ENCODE measurements at places on chromosomes 4 and X.

- no peak for DNase-seq
Observed at GRCh38 chrX:24426921-24427746, 38.0 kb upstream of the PDK3 start.

GRCh38 chrX:38881727-38882126, 80.5 kb downstream of the MID1IP1 start:
- no peak for DNase-seq

GRCh38 chrX:53882331-53882730, 161.9 kb downstream of the PHF8 start:
- DNase-seq, result no peak

- DNase-seq, result no peak
Observed at GRCh38 chrX:142637206-142637605, 388.5 kb upstream of the SPANXN4 start.

GRCh38 chr4:51906167-51906958, 63.4 kb downstream of the DCUN1D4 start:
- DNase-seq, result no peak

DNA sequence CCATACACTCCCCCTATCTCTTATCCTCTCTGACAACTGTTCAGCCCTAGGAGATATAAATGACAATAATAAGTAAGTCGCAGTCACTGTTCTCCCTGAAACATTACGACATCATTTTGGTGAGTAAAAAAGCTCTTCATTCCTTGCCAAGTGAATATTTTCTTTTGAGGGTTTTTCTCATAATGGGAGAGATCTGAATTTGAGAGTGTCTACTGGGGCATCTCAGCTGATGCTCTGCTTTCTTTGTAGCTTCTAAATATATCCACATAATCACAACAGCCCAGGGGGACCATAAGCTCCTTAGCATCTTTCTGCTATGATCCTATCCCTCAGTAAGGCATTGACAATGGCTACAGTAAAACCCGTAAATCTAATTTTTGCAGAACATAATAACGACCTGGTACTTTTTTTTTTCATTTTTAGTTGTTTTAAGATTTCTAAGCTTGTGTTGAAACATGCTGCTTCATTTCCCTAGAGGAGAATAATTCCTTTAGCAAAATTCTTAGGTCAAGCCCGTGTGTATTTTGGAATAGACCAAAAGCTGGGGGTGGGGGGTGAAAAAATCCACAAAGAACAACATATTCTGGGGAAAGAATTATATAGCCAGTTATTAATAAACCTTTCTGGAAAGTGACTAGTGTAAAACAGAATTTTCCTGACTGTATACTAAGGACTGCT, 78.1 kb upstream of the GPM6B start:
- DNase-seq, result no peak

GRCh38 chr4:83128240-83128929, 13.9 kb upstream of the PLAC8 start:
- DNase-seq, result peak; percentile 84

- no peak for DNase-seq
Observed at GRCh38 chr4:56817840-56818491, 3.5 kb downstream of the SPINK2 start.

GRCh38 chrX:15245896-15246295, 24.0 kb downstream of the ASB9 start:
- DNase-seq, result no peak

- DNase-seq, result no peak
Observed at GRCh38 chr4:74671080-74671698, 123.1 kb downstream of the BTC start.

GRCh38 chr4:112736718-112737135, 99.8 kb downstream of the LARP7 start:
- DNase-seq, result no peak

DNA sequence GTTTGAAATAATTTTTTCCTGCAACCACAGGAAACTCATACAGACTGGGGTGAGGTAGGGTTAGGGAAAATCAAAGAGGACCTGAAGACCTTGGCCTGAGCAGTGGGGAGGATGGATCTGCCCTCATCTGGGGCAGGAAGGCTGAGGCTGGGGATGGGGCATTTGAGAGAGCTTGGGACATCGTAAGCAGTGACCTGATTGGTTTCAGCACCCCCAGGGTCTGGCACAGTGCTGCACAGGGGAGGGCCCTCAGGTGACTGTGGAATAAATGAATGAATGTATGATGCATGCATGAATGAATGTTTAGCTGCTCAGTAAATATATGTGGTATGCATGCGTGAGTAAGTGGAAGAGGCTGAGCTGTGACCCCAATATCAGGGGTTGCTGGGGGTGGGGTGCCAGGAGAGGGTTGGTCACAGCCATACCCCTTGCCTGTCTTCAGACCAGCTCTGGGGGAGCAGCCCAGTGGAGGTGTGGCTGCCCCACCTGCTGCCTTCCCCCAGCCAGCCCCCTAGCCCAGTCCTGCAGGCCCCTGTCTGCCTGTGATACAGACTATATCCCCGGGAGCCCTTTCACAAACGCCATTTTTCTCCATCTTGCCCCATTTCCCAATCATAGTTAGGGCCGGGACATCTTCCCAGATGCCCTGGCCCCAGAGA, 11.0 kb upstream of the TNIP2 start:
- no peak for DNase-seq

DNA sequence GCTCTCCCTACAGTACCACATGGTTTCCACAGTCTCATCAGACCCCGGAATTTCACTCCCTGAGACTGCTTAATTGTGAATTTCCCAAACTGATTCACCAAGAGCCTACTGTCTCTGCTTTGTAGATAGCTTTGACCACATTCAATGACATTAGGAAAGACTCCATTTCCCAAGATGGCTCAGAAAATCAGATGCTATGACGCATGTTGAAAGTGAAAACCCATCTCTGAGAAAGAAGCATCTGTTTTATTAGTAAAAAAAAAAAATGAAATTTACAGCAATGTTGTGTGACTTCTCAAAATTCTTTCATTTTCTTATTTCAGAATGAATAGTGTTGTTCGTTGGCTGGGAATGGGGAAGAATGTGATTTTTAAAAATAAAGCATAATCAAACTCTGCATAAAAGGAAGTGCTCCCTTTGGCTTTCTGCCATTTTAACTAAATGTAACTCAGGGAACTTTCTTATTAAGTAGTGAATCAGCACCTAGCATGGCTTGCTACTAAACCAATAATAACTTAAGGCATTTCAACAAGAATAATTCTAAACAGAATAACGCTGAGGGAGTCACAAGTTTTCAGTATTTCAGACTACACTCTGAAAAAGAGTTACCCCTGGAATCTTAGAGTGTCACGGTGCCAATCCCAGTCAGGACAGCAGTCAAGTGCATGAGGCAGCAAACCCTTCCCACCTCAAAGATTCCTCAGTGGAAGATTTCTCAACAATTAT, 97.4 kb upstream of the MYOZ2 start:
- peak; percentile 64 for DNase-seq

DNA sequence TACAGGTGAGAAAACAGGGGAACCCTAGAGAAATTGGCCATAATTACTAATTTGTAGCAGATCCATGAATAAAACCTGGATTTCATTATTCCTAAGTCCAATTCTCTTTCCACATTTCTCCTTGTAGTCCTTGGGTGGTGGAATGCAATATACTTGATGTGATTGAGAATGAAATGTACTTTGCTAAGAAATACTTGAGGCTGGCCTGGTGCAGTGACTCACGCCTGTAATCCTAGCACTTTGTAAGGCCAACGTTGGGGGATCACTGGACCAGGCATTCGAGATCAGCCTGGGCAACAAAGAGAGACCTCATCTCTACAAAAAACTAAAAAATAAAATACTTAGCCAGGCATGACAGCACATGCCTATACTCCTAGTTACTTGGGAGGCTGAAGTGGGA, 15.9 kb downstream of the TMEM184C start:
- DNase-seq, result no peak

DNA sequence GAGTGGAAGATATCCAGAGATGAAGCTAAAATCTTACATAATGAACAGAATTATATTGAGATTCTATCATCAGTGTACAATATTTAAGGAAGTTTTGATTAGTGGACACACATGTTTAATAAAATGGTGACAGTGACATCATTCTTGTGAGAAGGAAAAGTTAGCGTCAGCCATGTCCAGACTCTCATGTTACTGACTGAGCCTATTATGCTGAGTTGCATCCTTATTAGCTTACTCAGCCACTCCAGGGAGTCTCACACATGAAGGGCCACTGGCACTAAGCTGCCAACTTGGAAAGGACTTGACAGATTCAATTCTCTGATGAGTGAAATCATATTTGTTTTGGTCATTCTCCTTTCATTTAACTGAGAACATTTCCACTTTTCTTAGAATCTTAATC, 170.6 kb downstream of the BANK1 start:
- no peak for DNase-seq

DNA sequence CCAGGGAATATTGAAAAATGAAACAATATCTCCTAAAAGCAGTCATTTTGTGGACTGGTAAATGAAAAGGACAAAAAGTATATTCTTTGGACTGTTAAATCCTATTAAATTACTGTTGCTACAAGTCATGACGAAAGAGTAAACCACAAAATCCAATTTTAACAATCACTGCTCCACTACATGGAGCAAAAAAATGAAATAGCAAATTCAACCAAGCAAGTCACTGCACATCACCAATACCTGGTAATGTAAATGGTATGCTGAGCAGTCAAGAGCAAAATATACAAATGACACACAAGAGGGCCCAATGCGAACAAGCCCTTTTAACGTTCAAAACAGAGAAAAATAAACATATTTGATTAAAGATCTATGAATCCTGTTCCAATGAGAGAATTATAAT, 126.2 kb downstream of the KLHL13 start:
- DNase-seq, result no peak

- DNase-seq, result no peak
Observed at GRCh38 chr4:17630228-17630627, 15.8 kb downstream of the MED28 start.

GRCh38 chr4:162847945-162848549, 318.6 kb downstream of the NAF1 start:
- DNase-seq, result no peak

- no peak for DNase-seq
Observed at GRCh38 chr4:176383273-176384077, 63.7 kb downstream of the SPCS3 start.

DNA sequence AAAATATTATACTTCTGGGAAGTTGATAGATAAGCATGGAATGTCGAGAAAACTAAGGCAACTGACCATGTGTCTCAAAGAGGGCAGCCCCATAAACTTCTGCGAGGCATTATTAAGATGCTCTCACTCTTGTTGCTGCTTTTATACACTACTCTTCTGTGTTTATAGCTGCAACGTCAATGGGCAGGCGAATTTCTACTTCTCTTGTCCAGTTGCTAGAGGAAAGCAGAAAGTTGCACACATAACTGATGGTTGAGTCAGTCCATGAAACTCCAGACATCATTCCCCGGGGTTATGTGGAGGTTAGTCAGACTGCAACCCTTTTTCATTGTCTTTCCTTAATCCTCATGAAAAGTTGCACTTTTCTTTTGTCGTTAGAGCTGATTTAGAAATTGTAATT, 39.8 kb downstream of the VCX3B start:
- no peak for DNase-seq

GRCh38 chr4:183504930-183505610, at the start of gene ING2:
TSS of gene ING2 (plus strand) at chr4:183505058. CDS start at chr4:183505196, 138 bp downstream.
- no peak for DNase-seq

DNA sequence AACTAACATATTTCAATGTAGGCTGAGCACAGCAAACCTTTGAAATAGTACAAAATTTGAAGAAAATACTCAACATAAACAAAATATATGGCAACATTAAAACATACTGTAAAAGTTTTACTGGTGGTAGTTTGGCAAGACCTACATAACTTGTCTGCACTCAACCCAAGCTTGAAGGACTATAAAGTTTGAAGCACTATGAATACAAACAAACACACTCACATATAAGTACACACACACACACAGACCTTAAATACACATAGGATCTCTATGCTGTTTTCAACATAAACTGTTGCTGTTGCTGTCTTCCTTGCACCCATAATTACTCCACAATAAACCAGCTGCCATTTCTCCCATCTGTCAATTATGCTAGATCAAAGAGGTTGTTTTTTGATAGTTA, 589.6 kb downstream of the IL15 start:
- DNase-seq, result no peak

- DNase-seq, result no peak
Observed at GRCh38 chr4:173532725-173533511, 2.9 kb upstream of the HAND2 start.

GRCh38 chr4:72679666-72680065, 110.6 kb upstream of the ADAMTS3 start:
- DNase-seq, result no peak

- DNase-seq, result no peak
Observed at GRCh38 chr4:187118602-187119120, 395.0 kb upstream of the FAT1 start.

DNA sequence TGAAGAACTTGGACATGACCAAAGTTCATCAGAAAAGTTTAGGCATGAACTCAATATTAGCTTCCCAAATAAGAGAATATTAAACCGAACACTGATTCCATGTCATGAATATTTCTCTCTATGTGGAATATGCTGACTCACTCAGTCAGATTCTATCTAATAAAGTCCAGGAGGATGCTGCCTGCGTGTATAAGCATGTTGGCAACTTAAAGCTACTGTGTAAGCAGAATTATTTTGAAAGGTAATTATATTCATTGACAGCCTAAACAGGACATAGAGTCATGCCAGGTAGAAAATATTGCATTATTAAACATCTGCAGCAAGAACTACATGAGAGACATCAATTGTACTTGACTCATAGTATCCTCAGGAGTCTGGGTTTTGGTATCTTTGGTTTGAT, 367.9 kb upstream of the SPOCK3 start:
- DNase-seq, result no peak

DNA sequence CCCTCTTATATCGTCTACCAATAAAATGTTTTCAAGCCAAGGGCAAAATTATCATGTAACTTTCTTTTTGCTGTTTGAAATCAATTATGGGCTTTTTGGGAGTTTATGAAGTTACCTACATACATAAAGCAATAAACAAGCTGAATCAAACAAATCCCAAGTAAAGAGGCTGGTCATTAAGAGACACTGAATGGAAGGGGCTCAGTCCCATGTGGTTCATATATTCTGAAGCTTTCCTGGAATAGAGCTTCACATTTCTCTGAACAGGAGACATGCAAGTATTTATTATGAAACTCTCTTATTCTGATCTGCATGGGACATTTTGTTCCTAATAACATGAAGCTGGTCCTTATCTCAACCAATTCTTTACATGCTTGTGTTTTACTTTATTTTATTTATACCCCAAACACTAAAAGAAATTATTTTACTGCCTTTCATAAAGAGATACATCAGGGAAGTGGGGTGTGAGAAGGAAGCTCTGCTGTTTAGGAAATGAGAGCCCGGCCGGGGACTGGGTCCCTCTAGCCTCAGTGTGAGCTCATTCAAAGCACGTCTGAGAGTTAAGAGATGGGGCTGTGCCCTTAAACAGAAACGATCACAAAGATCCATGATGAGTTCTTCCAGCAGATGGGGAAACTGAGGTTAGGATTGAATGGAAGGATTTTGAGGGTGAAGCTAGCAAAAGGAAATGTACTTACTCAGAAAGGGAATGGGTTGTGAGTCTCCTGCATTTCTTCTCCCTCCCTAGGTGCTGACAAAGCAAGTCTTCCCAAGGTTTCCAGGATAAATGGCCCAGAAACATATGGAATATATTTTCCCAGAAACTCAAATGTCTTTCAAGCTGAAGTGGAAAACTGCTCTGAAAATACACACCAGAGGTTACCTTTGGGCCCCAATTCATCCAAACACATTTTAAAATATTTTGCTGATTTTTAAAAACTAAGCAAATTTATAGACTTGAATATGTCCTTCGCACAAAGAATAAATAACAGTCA, 93.1 kb upstream of the LNX1 start:
- no peak for DNase-seq

All from GM04503 (cell line).